ENCODE measurements at places on chromosomes 12 and 14. TPM values are rescaled to one million over a fixed set of nuclear protein-coding genes. Genes with fewer than 3 reads are reported as not detected.

Gene NR4A1
- total RNA-seq, result 2.8 TPM

Gene GZMH
- not detected for total RNA-seq

Gene CCDC77
- total RNA-seq, result 1.3 TPM

Gene SLCO1B1
- not detected for total RNA-seq

Gene MDP1
- 14.7 TPM for total RNA-seq

Measured in tracheal epithelial cell (primary cell).